ENCODE measurements at places on chromosomes 4 and X.

GRCh38 chr4:128787509-128788311 is 21.8 kb upstream of the JADE1 start:
- DNase-seq, result no peak

DNA sequence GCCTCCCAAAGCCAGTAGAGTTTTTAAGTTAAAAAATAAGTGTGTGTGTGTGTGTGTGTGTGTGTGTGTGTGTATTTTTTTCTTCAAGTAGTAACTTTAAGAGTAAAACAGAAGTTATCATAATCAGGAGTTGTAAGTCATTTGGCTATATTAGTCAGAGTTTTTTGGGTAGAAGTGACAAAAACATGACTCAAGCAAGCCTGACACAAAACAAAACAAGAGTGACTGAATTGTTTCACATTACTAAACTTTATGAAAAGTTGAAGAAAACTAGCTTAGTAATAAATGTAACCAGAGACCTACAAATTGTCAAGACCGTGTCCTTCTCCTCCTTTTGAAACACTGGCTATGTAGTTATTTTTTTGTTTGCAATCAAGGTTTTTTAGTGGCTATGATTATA is 738.0 kb upstream of the PITX2 start:
- no peak for DNase-seq

DNA sequence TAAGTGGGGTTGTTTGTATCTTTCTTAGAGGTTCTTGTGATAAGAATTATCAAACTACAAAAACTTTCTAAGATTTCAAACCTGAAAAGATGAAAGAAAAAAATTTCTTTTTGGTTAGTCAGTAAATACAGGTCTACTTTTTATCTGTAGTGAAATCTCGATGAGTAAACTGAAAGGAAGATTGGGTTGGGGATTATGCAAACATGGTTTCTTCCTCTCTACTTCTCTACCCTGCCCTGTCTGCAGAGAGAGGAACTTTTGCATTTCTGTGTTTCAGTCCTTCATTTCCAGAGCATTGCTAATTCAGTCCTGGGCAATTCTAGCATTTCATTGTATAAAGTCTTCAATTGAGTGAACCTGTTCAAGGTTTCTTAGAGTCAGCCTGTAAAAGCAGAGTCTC is 51.6 kb upstream of the IL2 start:
- no peak for DNase-seq

- DNase-seq, result no peak
These were observed 18.4 kb upstream of the MGST2 start for GRCh38 chr4:139647184-139647583.

- no peak for DNase-seq
These were observed 21.8 kb upstream of the TNIP3 start for GRCh38 chr4:121185960-121186359.

DNA sequence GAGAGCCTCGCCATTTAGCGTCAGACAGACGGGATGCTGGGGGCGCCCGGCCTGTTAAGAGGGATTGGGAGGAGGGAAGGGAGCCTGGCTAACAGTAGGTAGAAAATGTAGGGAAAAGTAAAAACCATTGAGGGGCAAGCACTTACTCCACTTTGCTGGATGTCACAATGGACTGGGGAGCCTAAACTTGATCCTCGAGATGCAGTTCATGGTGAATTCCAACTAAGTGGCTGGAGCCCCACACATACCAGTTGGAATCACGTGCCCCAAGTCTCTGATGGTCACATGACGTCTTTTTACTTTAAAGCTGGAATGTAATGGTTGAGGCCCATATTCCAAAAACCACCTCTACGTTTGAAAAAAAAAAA is 1.5 kb downstream of the PLS3 start:
- DNase-seq, result peak; percentile 7

GRCh38 chr4:163344147-163345125 is 744 bp downstream of the NPY5R start:
- no peak for DNase-seq

DNA sequence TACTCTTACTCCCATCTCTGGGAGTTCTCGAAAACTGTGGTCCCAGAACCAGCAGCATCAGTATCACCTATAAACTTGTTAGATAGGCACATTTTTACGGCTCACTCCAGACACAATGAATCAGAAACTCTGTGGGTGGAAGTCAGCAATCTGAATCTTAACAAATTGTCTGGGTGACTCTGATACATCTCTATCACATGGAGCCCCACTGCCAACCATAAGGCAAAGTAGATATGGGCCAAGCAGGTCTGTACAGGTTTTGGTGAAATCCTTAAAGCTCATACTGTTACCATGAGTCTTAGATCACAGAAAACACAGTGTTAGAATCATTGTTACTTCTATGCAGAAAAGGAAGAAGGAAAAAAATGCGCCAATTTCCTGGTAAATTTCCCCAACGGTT is 122.5 kb upstream of the HCCS start:
- no peak for DNase-seq

- no peak for DNase-seq
These were observed 51.3 kb downstream of the PCDH19 start for GRCh38 chrX:100358766-100359165.

DNA sequence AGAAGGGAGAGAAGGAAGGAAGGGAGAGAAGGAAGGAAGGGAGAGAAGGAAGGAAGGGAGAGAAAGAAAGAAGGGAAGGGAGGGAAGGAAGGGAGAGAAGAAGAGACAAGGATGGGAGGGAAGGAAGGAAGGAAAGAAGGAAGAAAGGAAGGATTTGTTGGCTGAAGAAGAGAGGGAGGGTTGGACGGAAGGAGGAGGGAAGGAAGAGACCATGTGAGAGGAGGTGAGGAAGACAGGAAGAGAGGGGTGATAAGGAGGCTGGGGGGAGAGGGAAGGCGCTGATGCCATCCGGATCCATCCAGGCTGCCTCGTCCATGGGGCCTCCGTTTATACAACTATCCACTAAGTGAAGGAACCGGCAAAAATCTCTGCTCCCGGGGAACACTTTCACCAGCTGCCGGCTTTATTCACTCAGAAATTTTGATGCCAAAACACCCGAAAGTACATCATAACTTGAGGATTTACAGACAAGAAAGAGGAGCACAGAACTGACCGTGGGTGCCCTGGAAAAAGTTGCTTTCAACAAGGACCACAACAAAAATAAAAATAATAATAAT is 14.9 kb downstream of the DHRSX start:
- DNase-seq, result no peak

- no peak for DNase-seq
These were observed 16.8 kb upstream of the COX18 start for GRCh38 chr4:73086095-73086868.

GRCh38 chr4:96652158-96652557 is 812.3 kb downstream of the PDHA2 start:
- no peak for DNase-seq

- no peak for DNase-seq
These were observed 25.6 kb upstream of the PRDM8 start for GRCh38 chr4:80171656-80172055.

DNA sequence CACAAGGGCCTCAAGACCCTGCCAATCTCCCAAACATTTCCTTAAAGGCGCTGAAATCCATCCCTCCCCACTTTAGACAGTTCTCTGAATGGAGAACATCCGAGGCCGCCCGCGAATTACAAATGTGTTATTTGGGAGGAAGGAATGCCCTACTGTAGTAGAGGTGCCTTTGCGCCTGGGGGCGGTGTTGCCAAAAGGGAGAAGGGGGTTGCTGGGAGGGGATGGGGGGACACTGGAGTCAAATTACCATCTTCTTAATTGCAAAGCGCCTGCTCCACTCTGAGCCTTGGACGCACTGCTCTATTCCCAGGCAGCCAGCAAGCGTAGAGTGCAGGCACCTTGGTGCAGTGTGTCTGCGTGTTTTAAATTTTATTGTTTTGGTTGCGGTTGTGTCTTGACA is 2.7 kb downstream of the TMEM255A start:
- DNase-seq, result peak; percentile 62

- no peak for DNase-seq
These were observed 11.5 kb upstream of the RNF212 start for GRCh38 chr4:1124818-1125217.

GRCh38 chr4:116243431-116243830 is 841.9 kb downstream of the TRAM1L1 start:
- DNase-seq, result no peak

DNA sequence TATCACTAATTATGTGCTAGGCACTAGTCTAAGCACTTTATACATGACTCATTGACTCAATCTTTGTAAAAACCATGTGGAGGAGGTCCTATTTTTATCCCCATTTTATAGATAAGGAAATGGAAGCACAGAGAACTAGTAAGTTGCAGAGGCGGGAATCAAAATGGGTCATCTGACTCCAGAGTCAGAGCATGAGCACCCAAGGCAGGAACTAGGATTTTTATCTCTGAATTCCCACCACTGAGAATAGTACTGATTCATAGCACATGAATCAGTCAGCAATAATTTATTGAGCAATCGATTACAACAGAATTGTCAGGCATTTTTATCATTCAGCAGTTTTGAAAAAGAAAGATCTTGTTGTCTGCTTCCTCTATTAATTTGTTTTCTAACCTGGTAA is 19.3 kb downstream of the SCARB2 start:
- no peak for DNase-seq

DNA sequence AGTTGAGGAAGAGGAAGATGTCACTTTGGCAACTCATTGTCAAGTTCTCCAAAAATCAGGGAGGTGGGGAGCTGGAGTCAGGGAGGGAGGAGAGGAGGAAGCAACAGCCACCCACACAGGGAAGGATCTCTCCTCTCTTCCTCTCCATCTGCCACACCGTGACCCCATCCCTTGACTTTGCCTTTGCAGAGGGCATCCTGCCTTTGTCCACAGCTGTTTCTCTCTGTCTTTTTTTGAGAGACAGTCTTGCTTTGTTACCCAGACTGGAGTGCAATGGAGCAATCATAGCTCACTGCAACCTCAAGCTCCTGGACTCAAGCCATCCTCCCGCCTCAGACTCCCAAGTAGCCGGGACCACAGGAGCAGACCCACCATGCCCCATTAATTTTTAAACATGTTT is 276.0 kb downstream of the SHOX start:
- no peak for DNase-seq

GRCh38 chr4:22070256-22070655 is 121.7 kb upstream of the KCNIP4 start:
- DNase-seq, result no peak

GRCh38 chr4:158578476-158578875 is 56.8 kb downstream of the RXFP1 start:
- peak; percentile 66 for DNase-seq

DNA sequence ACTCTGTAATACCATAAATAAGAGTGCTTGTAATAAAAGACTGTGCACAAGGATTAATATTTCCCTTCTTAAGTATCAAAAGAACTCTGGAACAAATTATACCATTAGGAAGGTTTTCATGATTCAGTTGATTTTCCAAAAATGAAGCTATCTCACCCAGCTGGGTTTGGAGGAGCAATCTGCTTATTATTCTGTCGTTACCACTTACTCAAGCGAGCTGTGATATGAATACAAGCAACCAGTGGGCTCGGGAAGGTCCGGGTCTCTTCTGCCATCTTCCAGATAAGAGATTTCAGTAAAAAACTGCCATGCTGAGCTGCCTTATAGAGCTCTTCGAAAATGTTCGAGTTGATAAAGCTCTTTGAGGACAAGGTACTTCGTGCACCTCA is 15.3 kb downstream of the SMIM20 start:
- no peak for DNase-seq

GRCh38 chrX:120144178-120144844 is 14.1 kb upstream of the RHOXF2 start:
- no peak for DNase-seq

- no peak for DNase-seq
These were observed 125.1 kb downstream of the PALLD start for GRCh38 chr4:168621806-168622589.

- DNase-seq, result no peak
These were observed 11.2 kb upstream of the SYTL4 start for GRCh38 chrX:100743009-100743607.

DNA sequence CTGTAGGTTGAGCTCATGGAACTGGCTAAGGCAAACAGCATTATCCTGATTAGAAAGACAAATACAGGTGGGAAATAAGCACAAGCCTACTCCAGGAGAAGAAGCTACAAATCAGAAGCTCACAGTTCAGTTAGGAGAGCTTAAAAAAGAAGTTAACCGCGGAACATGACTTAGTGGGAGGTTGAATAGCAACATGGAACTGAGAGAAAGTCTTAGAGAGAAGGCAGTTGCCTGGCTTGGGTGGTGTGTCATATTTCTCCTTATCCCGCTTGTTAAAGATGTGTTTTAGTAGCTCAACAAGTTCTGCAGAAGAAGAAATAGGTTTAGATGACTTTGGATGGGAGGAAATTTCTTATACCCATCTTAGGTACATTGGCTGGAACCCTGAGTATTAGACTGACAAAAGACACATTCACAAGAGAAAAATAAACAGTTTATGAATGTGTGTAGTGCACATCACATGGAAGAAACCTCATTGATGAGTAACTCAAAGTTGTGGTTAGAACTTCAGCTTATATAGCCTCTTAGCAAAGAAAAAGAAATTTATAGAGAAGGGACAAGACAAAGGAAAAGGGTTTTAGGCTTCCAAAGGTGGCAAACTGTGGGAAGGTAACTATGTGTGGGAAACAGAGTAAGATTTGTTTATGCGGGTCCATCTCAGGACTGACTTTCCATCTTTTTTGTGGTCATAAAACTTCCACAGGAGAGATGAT is 37.4 kb upstream of the RXFP1 start:
- DNase-seq, result no peak

- DNase-seq, result no peak
These were observed 6.9 kb downstream of the FABP2 start for GRCh38 chr4:119315036-119315435.

GRCh38 chr4:143559757-143560147 is 46.2 kb downstream of the SMARCA5 start:
- no peak for DNase-seq

GRCh38 chr4:154004507-154005170 is 215.8 kb upstream of the SFRP2 start:
- no peak for DNase-seq

GRCh38 chrX:46165411-46165810 is 379.8 kb downstream of the ZNF674 start:
- no peak for DNase-seq

DNA sequence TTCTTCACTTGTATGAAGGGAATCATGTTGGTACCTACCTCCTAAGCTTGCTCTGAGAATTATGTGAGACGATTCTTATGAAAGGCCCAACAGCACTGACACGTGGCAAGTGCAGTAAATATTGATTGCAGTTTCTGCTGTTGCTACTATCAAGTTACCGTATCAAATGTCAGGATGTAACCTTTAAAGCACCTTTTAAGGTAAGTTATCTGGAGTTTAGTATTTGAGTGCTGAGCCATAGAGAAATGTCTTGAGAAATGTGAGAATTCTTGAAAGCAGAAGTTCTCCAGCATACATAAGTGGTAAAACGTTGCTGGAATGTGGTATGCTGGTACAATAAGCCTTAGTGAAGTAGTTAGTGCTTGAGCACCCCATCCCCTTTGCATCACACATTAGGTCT is 90.4 kb downstream of the PHOX2B start:
- DNase-seq, result no peak

DNA sequence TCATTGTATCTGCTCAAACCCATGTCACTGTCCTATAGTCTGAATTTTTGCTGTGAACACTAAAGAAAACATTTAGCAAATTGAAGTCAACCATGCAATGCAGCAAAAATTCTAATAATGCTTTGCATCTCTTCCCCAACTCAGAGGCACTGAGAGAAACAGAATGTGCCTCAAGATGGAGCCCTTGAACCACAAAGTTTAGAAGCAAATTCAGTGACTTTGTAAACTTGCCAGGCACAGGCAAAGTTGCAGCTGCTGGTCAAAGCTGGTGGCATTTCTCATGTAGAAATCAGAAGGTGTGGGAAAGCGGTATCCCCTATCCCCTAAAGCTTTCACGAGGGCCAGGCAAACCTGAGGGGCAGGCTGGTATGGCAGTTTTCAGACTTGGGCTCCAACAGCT is 121.7 kb upstream of the DIPK2B start:
- DNase-seq, result peak; percentile 36
